ENCODE measurements at places on chromosomes 16 and 17. TPM values are rescaled to one million over a fixed set of nuclear protein-coding genes. Genes with fewer than 3 reads are reported as not detected.

GRCh38 chr16:84751241-84751640 lies 51.4 kb downstream of the USP10 start:
- H3K27ac ChIP-seq: no peak overlapping the region
- DNase-seq: no peak
- no peaks in the 10 kb centered on the region for H3K27me3 ChIP-seq
- H3K4me3 ChIP-seq: no peak overlapping the region
- H3K4me1 ChIP-seq: peaks cover 14% of the 10 kb centered on the region

DNA sequence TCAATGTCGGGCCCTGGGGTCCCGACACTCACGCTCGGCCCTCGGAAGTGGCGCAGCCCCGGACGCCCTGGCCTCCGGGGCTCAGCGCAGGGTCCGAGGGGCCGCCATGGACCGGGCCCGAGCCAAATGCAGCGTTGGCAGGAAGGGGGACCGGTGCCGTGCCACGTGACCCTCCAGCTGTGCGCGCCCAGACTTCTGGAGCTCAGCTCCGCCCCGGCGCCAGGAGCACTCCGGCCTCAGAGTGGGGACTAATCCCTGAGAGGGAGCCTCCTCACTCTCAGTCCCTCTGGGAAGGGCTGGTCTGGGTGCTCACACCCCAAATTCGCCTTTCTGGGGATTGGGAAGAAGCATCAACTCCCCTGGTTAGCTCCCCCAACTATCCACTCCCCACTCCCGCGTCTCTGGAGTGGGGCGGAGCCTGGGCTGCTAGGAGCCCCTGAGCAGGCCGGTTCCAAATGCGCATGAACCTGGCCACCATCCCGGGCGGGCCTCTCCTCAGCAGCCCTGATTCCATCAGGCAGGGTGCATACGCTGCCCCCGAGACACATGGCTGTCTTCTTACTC lies at the start of gene B3GNT9:
Gene B3GNT9 (minus strand): TSS at position 166 of the 564 bp plus-strand sequence. CDS start 513 bp downstream, outside the sequence.
- H3K36me3 ChIP-seq: peaks cover 35% of the 10 kb centered on the region
- peaks cover 71% of the 10 kb centered on the region for H3K27me3 ChIP-seq
- peak within 1 kb of the TSS; percentile 36 for H3K4me3 ChIP-seq
- peak within 1 kb of the TSS; percentile 65 for H3K27ac ChIP-seq

The PLCD3 gene
- 20.1 TPM for total RNA-seq

The TP53TG3C gene
- total RNA-seq: not detected

DNA sequence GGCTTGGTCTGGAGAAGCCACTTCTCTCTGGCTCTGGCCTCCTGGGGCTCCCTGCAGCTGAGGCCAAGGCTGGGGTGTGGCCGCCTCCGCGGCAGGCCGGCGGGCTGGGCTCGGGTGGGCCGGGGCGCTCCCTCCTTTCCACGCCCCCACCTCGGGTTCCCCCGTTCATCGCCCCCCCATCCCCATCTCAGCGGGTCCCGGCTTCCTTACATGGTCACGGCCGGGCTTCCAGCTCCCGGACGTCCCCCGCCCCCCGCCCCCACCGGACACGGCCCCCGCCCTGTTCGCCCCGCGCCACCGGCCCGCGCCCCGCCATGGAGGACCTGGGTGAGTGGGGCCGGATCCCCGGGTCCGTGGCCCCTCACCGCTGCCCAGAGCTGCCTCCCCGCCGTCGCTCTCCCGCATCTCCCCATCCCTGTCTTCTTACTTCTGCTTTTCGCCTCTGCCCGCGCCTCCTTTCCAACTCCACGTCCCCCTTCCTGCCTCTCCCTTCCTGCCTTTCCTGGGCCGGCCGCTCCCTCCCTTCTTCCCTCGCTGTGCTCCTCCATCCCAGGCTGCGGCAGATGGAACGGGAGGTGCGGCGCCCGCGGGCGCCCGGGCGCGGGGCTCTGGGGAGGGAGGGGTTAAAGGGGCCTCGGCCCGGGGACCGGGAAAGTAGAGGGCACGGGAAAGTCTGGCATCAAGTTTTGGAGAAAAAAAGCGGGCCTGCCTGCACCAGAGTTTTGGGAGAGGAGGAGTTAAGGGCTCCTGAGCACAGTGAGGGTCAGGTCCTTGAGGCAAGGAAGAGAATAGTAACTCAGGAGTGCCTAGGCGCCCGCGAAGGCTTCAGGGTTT lies at the start of gene TGFB1I1:
Gene TGFB1I1 (plus strand): TSS at position 278 of the 834 bp plus-strand sequence. CDS start 37 bp downstream, at position 315.
- no peak for DNase-seq
- peak within 1 kb of the TSS; percentile 91 for H3K27ac ChIP-seq
- H3K4me1 ChIP-seq: peaks cover 29% of the 10 kb centered on the region
- peaks cover 35% of the 10 kb centered on the region for H3K27me3 ChIP-seq
- peak within 1 kb of the TSS; percentile 60 for H3K4me3 ChIP-seq
- peaks cover 23% of the 10 kb centered on the region for H3K36me3 ChIP-seq

The ANKRD13B gene
- total RNA-seq: 10.6 TPM

Measured in spinal cord (tissue), 10 donors.